ENCODE measurements at places on chromosomes 13 and 19.

DNA sequence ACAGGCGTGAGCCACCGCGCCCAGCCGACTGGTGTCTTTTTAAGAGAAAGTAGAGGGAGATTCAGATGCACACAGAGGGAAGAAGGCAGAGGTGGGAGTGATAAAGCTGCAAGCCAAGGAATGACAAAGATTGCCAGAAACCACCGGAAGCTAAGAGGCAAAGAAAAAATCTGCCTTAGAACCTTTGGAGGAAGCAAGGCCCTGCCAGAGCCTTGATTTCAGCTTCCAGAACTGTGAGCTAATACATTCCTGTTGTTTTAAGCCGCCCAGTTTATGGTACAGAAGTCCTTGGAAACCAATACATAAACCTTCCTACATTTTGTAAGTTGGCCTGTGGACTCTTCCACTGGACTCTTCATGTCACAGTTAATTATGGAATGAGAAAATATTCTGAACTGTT is 71.7 kb upstream of the SOX21 start:
- no peak for DNase-seq

- DNase-seq: no peak
Measured at GRCh38 chr19:40723661-40724254, 6.8 kb downstream of the ITPKC start.

GRCh38 chr13:33290421-33290965 is 4.9 kb upstream of the STARD13 start:
- DNase-seq: no peak

DNA sequence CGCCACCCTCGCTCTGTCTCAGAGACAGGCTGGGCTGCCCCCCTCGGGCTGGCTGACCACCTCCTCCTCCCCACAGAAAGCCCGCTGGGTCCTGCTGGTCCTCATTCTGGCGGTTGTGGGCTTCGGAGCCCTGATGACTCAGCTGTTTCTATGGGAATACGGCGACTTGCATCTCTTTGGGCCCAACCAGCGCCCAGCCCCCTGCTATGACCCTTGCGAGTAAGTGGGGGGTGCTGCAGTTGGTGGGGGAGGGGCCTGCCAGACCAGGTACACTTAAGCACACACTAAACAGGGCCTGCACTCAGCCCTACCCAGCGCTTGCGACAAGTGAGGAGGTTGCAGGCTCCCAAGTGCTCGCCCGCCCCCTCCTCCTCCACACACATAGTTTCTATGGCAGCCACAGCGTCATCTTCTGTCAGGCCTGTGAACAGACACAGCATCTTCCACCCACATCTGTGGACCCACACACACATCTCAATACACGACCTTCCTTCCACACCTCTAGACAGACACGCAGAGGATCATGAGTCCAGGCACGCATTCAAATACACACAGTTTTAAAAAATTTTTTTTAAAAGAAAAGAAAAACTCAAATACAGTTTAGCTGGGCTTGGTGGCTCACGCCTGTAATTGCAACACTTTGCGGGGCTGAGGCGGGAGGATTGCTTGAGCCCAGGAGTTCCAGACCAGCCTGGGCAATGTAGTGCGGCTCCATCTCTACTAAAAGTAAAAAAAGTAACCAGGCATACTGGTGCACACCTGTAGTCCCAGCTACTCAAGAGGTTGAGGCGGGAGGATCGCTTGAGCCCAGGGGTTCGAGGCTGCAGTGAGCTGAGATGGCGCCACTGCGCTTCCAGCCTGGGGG is 18.4 kb downstream of the PLD3 start:
- DNase-seq: no peak

- DNase-seq: no peak
Measured at GRCh38 chr13:25391932-25392331, 20.2 kb downstream of the ATP8A2 start.

GRCh38 chr13:101465877-101466276 is 13.4 kb downstream of the ITGBL1 start:
- DNase-seq: no peak

GRCh38 chr13:62035981-62036380 is 620.3 kb upstream of the PCDH20 start:
- DNase-seq: no peak

- no peak for DNase-seq
Measured at GRCh38 chr19:39339674-39340073, 2.5 kb upstream of the SAMD4B start.

DNA sequence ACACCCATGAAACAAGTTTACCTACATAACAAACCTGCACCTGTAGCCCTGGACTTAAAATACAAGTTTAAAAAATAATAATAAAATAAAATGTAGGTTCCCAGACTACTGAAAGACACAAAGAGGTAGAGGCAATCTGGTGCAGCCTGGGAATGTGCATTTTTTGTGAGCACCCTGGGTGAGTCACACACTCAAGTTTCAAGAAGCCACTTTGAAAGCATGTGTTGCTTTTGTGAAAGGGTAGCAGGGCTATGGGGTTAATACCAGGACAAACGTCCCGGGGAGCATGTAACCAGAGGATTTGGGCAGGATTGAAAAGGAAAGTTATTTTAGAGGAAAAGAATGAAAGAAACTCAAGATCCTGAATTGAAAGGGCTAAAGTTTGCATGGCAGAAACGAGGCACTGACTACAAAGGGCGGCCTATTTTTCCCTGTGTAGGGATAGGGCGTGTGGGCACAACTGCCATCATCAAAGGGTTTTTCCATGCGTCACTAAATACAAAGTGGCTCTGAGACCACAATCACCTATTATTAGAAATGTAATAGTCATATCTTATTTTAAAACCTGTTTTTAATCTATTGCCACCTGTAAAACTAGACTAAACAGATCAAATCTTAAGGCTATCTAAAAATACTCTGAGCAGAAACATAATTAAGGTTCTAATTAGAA is 314.9 kb downstream of the COG6 start:
- DNase-seq: no peak

Data from GDM1 (cell line).